ENCODE measurements at places on chromosomes 7 and 10.
A peak's percentile ranks its signal among the peaks of the same experiment; 100 is the strongest.

DNA sequence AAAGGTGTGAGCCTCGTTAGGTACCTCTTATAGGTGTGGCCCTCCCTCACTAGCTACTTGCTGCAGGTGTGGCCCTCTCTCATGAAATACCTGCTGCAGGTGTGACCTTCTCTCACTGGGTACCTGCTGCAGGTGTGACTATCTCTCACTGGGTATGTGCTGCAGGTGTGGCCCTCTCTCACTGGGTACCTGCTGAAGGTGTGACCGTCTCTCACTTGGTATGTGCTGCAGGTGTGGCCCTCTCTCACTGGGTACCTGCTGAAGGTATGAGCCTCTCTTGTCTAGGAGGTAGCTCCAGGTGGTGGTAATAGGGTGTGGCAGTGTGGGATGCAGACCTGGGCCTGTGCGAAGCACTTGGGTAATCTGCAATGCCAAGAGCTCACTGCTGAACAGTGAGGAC is 170.7 kb upstream of the PLPP4 start:
- DNase-seq, result peak; percentile 1

DNA sequence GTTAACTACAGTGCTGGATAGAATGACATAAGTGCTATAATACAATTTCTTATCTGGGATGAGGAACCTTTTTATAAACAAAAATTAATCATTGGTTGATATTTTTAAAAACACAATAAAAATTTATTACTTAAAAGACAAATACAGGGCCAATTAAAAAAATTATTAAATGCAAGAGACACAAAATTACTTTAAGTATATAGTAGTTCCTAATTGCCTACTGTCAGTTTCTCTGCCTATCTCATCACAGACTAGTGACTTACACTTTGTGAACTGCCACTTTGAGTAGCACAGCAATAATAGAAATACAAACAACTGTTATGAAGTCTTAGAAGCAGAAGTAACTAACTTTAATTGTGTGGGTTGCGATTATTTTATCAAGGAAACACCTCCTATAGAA is 8.4 kb downstream of the TES start:
- DNase-seq, result no peak

DNA sequence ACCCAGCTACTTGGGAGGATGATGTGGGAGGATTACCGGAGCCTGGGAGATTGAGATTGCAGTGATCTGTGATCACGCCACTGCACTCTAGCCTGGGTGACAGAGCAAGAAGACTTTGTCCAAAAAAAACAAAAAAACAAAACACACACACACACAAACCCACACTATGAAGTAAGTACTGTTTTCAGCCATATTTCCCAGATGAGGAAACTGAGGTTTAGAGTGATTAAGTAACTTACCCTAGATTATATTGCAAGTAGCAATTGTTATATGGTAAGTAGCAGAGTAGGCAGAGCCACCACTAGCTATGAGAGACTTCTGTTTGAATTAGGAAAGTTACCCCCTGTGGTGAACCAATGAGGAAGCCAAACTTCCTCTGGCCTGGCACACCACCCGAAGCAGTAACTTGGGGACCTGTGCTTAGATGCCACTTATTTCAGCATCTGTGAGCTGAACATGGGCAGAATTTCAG is 61.9 kb downstream of the MCU start:
- no peak for DNase-seq

DNA sequence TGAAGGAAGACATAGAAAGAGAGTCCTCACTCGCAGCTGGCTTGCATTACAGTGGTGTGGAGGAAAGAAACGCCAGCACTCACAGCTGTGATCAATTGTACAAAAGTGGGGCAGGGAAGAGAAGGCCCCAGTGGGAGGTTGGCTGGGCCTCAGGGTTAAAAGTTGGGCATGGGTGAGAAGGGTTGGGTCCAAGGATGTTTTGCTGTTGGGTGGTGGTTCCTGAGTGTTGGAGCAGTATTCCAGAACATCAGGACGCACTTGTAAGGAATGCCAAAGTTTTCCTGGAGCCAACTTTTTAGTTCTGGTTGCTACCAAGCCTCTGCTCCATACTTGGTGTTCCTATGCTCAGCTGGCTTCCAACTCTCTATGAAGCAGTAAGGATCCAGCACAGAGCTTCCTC is 55.4 kb upstream of the MKRN1 start:
- no peak for DNase-seq

- DNase-seq, result no peak
These were observed 30.8 kb upstream of the KNDC1 start for GRCh38 chr10:133129071-133129858.

- no peak for DNase-seq
These were observed 27.0 kb downstream of the SND1 start for GRCh38 chr7:127678947-127679346.

DNA sequence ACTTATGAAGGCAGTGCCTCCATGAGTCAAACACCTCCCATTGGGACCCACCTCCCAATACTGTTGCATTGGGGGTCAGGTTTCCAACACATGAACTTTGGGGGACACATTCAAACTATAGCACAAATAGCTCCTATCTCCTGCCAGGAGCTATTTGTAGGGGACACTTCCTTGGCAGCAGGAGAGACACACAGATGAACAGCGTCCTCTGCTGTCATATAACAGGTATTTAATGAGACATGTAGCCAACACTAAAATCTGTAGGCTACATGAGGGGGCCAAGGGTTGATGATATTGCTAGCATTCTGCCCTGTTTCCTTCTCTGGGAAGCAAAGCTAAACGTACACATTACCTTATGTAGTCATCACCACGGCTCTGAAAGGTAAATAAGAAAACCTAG is 2.6 kb upstream of the GPR26 start:
- no peak for DNase-seq

- DNase-seq, result no peak
These were observed 134.1 kb downstream of the ADARB2 start for GRCh38 chr10:1603181-1603580.

GRCh38 chr10:74624501-74624900 is 201.9 kb upstream of the KAT6B start:
- no peak for DNase-seq

GRCh38 chr7:1227071-1227804 is 5.4 kb upstream of the UNCX start:
- DNase-seq, result no peak

GRCh38 chr10:94607111-94607510 is 61.5 kb downstream of the HELLS start:
- no peak for DNase-seq

GRCh38 chr7:42495256-42495655 is 258.2 kb upstream of the GLI3 start:
- DNase-seq, result no peak

- no peak for DNase-seq
These were observed 81.3 kb downstream of the ITGB8 start for GRCh38 chr7:20412032-20412431.

GRCh38 chr10:78808736-78809367 is 259.9 kb upstream of the ZMIZ1 start:
- DNase-seq, result no peak

DNA sequence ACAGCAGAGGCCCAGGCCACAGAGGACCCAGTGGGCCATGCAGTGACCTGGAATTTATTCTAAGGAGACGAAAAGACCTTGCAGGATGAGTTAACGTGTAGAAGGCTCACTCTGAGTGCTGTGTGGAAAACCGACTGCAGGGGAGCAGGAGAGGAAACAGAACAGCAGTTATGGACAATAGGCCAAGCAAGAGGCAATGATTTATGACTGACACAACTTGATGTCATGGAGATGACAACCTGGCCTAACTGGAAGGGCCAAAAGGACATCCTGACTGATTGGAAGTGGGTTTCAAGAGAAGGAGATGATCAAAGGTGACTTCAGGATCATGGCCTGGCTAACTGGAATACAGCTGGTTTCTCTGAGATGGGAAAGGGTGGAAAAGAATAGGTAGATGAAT is 70.2 kb upstream of the RAPGEF5 start:
- peak; percentile 67 for DNase-seq
